H1 (cell line): ENCODE measurements at places on chromosomes 7 and 10.

GRCh38 chr7:46450425-46450824 lies 529.4 kb upstream of the IGFBP3 start:
- no peaks in the 10 kb centered on the region for H3K27me3 ChIP-seq
- no peak overlapping the region for H3K4me3 ChIP-seq
- no peaks in the 10 kb centered on the region for H3K4me1 ChIP-seq
- DNase-seq: no peak
- H3K36me3 ChIP-seq: no peaks in the 10 kb centered on the region

GRCh38 chr7:33968591-33968990 lies 63.3 kb downstream of the BMPER start:
- no peaks in the 10 kb centered on the region for H3K27me3 ChIP-seq
- no peaks in the 10 kb centered on the region for H3K36me3 ChIP-seq
- H3K4me1 ChIP-seq: no peaks in the 10 kb centered on the region
- H3K4me3 ChIP-seq: no peak overlapping the region

DNA sequence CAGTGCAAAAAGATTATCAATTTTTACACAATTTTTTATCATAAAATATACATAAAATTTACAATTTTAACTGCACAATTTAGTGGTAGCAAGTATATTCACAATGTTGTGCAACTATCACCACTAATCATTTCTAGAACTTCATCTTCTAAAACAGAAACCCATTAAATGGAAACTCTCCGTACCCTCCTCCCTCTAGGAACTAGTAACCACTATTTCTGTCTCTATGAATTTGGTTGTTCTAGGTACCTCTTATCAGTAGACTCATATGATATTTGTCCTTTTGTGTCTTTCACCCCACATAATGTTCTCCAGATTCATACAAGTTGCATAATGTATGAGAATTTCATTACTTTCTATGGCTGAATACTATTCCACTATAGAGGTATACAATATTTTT lies 73.5 kb downstream of the HERC4 start:
- H3K4me3 ChIP-seq: no peak overlapping the region
- peaks cover 8% of the 10 kb centered on the region; the same call in 1 of the 2 replicates for H3K36me3 ChIP-seq
- H3K27ac ChIP-seq: no peak overlapping the region
- no peak for DNase-seq
- H3K4me1 ChIP-seq: 0 out of 2 replicates have a peak, but pooled peaks cover 2% of the 10 kb centered on the region

- H3K27me3 ChIP-seq: no peaks in the 10 kb centered on the region
- H3K4me1 ChIP-seq: no peaks in the 10 kb centered on the region
- no peak overlapping the region for H3K4me3 ChIP-seq
- H3K27ac ChIP-seq: no peak overlapping the region
Measured at GRCh38 chr10:119759832-119760231, 34.0 kb downstream of the INPP5F start.

DNA sequence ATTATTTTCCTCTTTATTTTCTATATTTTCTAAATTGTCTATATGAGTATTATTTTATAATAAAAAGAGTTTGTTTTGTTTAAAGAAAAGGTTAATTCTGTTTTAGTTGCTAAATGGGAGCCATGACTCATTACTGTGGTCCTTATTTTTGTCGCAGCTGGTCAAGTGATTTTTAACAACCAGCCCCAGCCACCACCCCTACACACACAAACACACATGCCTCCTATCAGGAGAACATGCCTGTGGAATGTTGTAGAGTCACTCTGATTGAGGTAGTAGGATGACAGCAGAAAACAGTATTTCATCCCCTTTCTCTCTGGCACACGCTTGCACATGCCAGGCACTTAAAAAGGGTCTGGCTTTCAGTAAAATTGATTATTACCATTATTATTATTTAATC lies 68.6 kb upstream of the GDF10 start:
- no peaks in the 10 kb centered on the region for H3K4me1 ChIP-seq
- no peak overlapping the region for H3K27ac ChIP-seq
- H3K4me3 ChIP-seq: no peak overlapping the region
- no peaks in the 10 kb centered on the region for H3K36me3 ChIP-seq

- no peak overlapping the region for H3K27ac ChIP-seq
- DNase-seq: no peak
- no peaks in the 10 kb centered on the region for H3K27me3 ChIP-seq
- no peaks in the 10 kb centered on the region for H3K36me3 ChIP-seq
- H3K4me1 ChIP-seq: no peaks in the 10 kb centered on the region
Measured at GRCh38 chr7:37765872-37766525, 82.4 kb upstream of the NME8 start.

GRCh38 chr10:130026670-130027456 lies 62.8 kb upstream of the EBF3 start:
- H3K36me3 ChIP-seq: no peaks in the 10 kb centered on the region
- no peak overlapping the region for H3K4me3 ChIP-seq
- H3K4me1 ChIP-seq: no peaks in the 10 kb centered on the region
- no peak overlapping the region for H3K27ac ChIP-seq

DNA sequence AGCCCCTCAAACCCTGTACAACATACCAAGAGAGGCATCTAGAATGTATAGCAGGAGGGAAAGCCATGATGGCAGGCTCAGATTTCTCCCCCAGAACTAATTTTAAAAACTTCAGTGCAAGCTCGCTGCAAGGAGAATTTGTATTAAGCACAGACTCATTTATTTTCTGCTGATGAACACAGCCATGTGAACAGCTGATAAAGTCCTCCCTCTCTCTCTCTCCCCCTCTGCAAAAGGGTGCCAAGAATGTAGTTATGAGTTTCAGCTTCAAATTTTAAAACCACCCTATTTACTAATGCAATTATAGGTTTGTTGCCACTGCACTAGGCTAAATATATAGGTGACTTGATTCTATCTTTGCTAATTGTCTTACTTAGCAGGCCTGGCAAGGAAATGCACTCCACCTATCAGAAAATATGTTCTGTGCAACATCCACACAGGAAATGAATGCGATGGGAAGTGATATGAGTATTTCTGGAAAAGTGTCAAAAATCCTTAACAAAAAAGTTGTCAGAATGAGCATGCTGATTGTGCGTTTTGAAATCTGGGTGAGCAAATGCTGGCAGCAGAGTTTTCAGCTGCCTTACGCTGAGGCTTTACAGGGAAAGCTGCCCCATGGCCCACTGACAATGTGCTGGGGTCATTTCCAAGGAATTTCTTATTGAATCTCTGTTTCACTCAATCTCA lies 43.4 kb upstream of the GHITM start:
- no peaks in the 10 kb centered on the region for H3K36me3 ChIP-seq
- H3K27me3 ChIP-seq: no peaks in the 10 kb centered on the region
- no peaks in the 10 kb centered on the region for H3K4me1 ChIP-seq
- no peak overlapping the region for H3K4me3 ChIP-seq

GRCh38 chr7:129886818-129887186 lies 66.0 kb downstream of the UBE2H start:
- no peaks in the 10 kb centered on the region for H3K4me1 ChIP-seq
- no peaks in the 10 kb centered on the region for H3K27me3 ChIP-seq
- no peak overlapping the region for H3K4me3 ChIP-seq
- DNase-seq: no peak

DNA sequence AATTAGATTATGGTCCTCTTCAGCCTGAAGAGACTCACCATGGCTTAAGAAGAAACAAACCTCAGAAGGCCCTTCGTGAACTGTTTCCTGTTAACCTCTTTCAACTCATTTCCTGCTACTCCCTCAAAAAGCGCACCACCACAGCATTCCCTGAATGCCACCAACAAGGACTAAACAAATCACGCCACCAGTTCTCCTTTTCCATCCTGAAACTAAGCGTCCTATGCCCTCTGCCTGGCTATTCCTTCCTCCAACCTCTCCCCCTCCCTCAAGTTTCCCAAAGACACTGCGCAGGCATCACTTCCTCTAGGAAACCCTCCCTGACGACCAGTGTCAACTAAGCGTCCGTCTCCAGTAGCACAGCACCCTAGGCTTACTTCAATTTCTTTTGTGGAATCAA lies 12.0 kb downstream of the YWHAG start:
- DNase-seq: no peak
- H3K36me3 ChIP-seq: peaks cover 71% of the 10 kb centered on the region
- H3K27ac ChIP-seq: no peak overlapping the region
- no peaks in the 10 kb centered on the region for H3K27me3 ChIP-seq
- H3K4me3 ChIP-seq: no peak overlapping the region
- 0 out of 2 replicates have a peak, but pooled peaks cover 2% of the 10 kb centered on the region for H3K4me1 ChIP-seq

- H3K4me1 ChIP-seq: no peaks in the 10 kb centered on the region
- H3K27ac ChIP-seq: no peak overlapping the region
- H3K4me3 ChIP-seq: no peak overlapping the region
- H3K27me3 ChIP-seq: no peaks in the 10 kb centered on the region
- DNase-seq: no peak
- no peaks in the 10 kb centered on the region for H3K36me3 ChIP-seq
Measured at GRCh38 chr7:31093282-31093681, 41.2 kb downstream of the ADCYAP1R1 start.

DNA sequence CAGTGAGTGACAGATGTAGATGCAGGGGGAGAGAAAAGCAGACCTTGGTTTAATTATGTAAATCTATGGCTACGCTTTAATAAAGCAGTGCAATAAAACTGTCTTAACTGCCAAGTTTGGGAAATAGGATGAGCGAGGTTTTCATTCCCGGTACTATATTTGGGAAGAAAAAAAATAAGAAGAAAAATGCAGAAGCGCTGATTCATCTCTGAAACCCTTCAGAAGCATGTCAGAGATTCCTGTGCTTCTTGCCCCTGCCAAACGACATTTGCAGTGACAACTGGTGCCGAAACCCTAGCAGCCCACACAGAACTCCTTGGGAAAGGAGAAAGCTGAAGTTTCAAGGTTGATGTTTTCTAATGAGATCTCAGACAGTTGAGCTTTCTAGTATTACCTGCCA lies 380.7 kb downstream of the REEP3 start:
- H3K4me3 ChIP-seq: no peak overlapping the region
- H3K4me1 ChIP-seq: no peaks in the 10 kb centered on the region
- H3K36me3 ChIP-seq: no peaks in the 10 kb centered on the region
- no peaks in the 10 kb centered on the region for H3K27me3 ChIP-seq
